ENCODE measurements at places on chromosomes 5 and 9.

GRCh38 chr5:77305956-77306355 lies 95.5 kb downstream of the PDE8B start:
- DNase-seq, result no peak

- no peak for DNase-seq
These were observed 6.5 kb upstream of the FBXO10 start for GRCh38 chr9:37582548-37583157.

- DNase-seq, result peak; percentile 6
These were observed 302.7 kb upstream of the NREP start for GRCh38 chr5:112059579-112060135.

- no peak for DNase-seq
These were observed 28.6 kb upstream of the TMEM250 start for GRCh38 chr9:136147038-136147889.

- DNase-seq, result no peak
These were observed 169.9 kb downstream of the EFNA5 start for GRCh38 chr5:107500840-107501239.

- no peak for DNase-seq
These were observed 1.2 kb upstream of the F12 start for GRCh38 chr5:177410575-177410974.

DNA sequence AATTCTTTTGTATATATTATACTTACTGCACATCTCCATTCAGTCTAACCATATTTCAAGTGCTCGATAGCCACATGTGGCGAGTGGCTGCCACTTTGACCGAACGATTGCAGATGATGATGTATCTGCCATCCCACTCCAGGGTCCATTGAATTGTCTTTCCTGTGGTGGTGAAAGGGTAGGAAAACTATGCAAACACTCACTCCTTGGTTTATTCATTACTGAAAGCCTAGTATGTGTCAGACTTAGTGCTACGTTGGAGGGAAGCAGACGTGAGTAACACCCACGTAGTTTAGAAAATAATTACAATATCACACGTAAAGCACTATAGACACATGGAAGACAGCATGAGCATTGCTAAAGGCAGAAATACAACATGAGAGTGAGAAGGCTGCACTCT lies 353.7 kb downstream of the CSNK1G3 start:
- no peak for DNase-seq

- DNase-seq, result no peak
These were observed 94.6 kb upstream of the HMHB1 start for GRCh38 chr5:143717400-143717799.

GRCh38 chr5:22504411-22504810 lies 348.7 kb downstream of the CDH12 start:
- no peak for DNase-seq

DNA sequence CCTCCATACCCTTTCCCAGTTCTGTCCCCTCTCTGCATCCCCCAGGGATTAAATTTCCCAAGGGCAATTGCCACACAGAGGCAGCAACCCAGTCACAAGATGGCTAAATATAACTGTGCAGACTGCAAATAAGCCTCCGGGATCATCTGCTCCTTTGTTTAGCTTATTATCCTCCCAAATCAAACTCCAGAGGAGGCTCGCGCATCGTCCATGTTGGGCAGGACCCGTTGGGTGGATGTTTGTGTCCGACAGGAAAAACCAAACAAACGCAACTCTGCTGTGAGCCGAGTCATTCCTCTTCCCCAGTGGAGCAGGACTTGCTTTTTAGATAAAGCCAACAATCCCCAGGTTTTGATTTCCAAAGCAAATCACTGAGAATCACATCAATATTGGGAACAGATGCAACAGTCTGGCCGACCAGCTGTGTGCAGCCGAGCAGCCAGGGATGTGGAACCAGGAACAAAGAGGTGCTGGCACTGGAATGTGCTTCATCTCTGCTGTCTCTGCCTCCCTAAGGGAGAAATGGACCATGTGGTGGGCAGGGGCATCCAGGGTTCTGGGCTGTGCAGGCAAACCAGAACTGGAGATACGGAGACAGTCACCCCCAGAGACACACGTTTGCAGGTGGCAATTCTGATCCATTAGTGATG lies 89.8 kb downstream of the PTTG1 start:
- DNase-seq, result no peak

GRCh38 chr5:96080557-96080956 lies 118.9 kb upstream of the ELL2 start:
- DNase-seq, result no peak

GRCh38 chr9:18429070-18429469 lies 44.9 kb upstream of the ADAMTSL1 start:
- DNase-seq, result no peak

- DNase-seq, result no peak
These were observed 170.7 kb upstream of the IRX1 start for GRCh38 chr5:3424946-3425345.

GRCh38 chr5:18243846-18244245 lies 609.6 kb downstream of the TAF11L14 start:
- DNase-seq, result no peak

GRCh38 chr5:9722601-9723180 lies 92.5 kb upstream of the TAS2R1 start:
- no peak for DNase-seq

DNA sequence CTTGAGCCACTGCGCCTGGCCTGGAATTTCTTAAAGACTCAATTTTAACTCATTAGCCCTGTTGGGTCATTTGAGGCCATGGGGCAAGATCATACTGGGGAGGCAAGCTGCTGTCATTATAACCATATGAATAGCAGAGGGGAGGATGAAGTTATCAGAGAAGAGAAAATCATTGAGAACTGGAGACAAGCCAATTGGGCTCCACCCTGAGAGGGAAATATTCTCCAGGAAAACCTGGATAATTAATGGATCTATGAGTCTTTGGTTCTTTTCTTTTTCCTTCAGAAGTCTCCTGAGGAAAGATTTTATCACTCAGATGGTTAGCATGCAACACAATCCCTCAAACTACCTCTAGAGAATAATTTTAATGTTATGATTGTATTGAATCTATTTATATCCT lies 569.6 kb upstream of the TUSC1 start:
- no peak for DNase-seq

- DNase-seq, result no peak
These were observed 54.0 kb upstream of the FKTN start for GRCh38 chr9:105503881-105504280.
